HT1080 (cell line): ENCODE measurements at places on chromosomes 11 and 22. TPM values are rescaled to one million over a fixed set of nuclear protein-coding genes. Genes with fewer than 3 reads are reported as not detected.
A peak's percentile ranks its signal among the peaks of the same experiment; 100 is the strongest.

Gene GAB4
- 0.16 TPM in 1 of 2 replicates, not detected in the other for total RNA-seq

DNA sequence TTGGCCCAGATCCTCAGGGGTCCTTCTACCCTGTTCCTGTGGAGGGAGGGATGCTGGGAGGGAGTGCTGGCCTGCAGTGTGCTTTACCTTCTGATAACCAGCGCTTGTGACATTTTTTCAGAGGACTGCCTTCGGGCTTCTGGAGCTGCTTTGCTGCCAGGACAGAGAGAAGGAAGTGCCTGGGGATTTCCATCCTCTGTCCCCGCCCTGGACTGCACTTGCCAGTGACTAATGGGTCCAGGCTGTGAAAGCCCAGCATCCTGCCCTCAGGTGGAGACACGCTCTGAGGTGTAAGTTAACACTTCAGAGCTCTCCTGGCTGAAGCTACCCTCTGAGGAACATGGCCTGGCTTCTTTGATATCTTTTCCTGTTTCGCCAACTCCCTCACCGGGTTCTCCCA is 158.7 kb upstream of the SYT13 start:
- DNase-seq: peak; percentile 14

GRCh38 chr11:118851970-118852369 is 31.7 kb upstream of the CXCR5 start:
- no peak for DNase-seq

DNA sequence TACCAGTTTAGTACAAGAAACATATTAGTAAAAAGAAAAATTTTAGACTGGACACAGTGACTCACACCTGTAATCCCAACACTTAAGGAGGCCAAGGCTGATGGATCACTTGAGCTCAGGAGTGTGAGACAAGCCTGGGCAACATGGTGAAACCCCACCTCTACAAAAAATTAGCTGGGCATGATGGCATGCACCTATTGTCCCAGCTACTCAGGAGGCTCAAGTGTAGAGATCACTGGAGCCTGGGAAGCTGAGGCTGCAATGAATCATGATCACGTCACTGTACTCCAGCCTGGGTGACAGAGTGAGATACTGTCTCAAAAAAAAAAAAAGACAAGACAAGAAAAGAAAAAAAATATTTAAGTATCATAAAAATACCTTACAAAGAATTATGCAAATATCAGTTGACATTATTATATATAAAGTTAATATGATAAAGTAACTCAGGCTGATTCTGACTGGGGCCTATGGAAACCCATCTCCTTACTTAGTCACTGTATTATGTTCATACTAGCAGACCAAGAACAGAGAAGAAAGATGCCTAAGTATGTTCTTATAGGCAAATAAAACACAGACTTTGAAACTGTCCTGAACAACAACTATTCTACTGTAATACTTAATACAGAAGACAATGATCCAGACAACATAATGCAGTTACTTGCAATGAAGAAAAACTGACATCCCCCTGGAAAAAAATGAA is 27.3 kb downstream of the FAM168A start:
- peak; percentile 93 for DNase-seq

GRCh38 chr11:94586978-94587377 is 19.8 kb downstream of the PIWIL4 start:
- no peak for DNase-seq

Gene NPAS4
- not detected in 2 replicates for total RNA-seq

DNA sequence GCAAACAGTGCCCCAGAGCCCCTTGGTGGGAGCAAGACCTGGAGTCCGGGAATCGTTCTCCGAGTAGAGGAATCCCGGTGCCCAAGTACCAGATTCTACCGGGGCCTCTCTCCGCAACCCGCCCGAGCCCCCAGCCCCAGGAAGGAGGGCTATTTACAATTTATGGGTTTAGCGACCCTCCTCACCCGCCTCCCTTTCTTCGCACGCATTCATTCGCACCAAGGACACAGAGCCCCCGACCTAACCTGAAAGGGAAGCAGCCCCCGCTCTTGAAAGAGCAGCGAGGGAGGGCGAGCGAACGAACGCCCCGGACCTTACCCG is 628 bp downstream of the LRP4 start:
- no peak for DNase-seq

DNA sequence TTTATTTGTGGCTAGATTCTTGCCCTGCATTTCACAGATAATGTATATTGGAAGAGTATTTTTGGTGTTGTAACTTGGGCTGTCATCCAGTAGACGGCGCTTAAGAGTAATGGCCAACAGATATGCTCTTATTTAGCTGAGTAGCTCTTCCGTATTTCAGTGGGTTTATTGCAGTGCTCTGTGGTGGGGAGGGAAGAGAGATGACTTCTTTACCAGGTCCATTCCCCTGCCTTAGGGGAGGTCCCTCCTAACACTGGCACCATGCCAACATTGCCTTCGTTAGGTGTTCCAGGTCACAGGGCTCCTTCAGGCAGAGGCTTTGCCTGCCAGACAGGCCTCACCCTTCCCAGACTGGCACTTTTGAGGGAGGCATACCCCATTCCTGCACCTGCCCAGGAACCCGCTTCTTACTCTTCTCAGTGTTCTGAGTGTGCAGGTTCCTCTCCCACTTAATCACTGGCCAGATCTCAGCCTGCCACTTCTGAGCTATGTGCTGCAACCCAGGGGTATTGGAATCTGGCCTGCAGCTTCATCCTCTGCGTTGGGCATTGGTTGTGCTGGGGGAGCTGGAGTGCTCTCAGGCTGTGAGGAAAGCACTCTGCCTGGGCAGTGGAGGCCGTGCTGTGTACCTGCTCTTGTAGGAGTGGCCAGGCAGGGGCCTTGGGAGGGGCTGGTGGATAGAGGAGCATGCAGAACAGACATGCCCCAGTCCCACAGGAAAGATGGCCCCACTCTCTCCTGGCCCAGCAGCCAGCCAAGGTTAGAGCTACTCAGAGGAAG is 29.4 kb upstream of the SLN start:
- peak; percentile 37 for DNase-seq

Gene MOGAT2
- total RNA-seq: not detected in 2 replicates

Gene NCF4
- not detected in 2 replicates for total RNA-seq

DNA sequence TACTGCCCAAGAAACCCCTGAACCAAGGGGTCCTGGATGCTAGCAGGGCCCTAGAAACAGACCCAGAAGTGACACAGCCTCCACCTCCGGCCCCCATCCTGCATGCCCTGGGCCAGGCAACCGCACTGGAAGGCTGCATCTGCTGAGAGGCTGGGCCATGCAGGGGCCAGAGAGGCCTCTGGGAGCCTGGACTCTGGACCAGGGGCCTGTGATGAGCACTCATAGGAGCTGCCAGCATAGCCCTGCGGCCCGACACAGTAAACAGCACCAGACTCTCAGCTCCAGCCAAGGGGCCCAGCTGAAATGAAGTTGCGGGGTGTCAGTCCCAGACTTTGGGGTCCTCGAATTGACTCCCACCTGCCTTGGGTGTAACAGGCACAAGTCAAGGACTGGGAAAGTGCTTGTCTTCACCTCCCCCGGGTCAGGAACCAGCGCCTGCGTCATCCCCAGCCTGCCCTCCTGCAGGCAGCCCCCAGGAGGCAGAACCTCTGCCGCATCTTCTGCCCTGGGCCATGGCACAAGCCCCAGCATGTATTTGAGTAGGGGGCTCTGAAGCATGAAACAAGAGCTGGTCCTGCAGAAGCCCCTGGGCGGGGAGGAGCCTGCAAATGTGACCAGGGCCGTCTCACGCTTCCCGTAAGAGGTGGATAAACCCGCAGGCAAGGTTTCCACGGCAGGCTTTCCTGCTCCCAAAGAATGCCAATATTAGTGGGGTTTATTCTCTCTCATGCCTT is 25.2 kb upstream of the CCND1 start:
- no peak for DNase-seq
